ENCODE measurements at places on chromosomes 3 and 15.

- no peak for DNase-seq
These were observed at the start of gene ABCF3 for GRCh38 chr3:184186184-184186901. TSS of gene ABCF3 (plus strand) at chr3:184186199. CDS start at chr3:184186208, 9 bp downstream.

GRCh38 chr15:75227663-75228280 lies 26.1 kb downstream of the C15orf39 start:
- no peak for DNase-seq

DNA sequence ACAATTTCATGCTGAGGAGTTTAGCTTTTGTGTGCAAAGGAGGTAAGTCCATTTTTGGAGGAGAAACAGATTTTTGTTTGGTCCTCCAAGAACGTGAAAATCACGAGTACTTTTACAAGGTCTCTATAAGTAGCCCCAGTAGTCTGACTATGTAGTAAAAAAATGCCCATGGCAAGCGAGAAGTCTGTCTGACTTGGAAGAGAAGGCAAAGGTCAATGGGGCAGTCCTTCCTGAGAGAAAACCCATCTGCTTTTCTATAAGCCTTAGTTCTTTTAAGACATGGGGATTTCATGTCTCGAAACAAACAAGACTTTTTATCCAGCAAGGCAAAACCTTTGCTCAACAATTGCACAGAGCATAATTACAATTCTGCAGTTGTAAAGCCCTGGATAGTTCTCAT lies 183.2 kb downstream of the GAP43 start:
- DNase-seq = no peak

DNA sequence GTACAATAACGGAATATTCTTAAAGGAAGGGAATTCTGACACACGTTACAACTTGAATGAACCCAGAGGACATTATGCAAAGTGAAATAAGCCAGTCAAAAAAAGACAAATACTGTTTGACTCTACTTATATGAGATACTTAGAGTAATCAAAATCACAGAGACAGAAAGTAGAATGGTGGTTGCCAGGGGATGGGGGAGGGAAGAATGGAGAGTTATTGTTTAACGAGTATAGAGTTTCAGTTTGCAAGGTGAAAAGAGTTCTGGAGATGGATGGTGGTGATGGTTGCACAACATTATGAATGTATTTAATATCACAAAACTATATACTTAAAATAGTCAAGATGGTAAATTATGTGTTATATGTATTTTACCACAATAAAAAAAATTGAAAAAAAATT lies 112.9 kb upstream of the ARHGEF3 start:
- no peak for DNase-seq

DNA sequence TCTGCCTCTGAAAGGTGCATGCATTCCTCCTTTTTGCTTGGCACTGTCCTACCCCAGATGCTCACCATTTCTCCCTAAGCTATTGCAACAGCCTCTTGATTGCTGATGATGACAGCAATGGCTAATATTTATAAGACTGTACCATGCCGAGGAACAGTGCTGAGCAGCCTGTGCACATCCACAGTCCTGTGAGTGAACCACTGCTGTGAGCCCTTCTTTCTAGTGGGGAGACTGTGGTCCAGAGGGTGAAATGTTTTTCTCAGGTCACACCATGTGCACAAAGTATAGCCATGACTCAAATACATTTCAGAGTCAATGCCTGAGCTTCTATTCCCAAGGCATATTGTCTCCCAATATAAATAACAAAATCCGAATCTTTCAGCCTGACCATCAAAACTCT lies 231.2 kb upstream of the LRTM1 start:
- DNase-seq = no peak

DNA sequence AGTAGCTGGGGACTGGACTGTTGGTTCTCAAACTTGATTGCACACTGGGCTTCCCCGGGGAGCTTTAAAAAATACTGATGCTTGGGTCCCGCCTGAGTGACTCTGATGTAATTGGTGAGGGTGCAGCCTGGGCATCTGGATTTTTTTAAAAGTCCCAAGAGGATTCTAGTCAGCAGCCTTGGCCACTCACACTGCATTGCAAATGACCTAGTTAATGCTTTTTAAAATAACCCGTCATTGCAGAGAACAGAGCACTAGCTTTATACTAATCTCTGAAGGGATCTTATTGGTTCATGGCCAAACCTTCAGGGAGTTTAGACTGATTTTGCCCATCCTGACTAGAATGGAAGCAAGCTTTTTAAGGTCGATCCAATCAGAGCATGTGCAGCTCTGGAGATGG lies 310.6 kb upstream of the PROK2 start:
- DNase-seq = no peak

DNA sequence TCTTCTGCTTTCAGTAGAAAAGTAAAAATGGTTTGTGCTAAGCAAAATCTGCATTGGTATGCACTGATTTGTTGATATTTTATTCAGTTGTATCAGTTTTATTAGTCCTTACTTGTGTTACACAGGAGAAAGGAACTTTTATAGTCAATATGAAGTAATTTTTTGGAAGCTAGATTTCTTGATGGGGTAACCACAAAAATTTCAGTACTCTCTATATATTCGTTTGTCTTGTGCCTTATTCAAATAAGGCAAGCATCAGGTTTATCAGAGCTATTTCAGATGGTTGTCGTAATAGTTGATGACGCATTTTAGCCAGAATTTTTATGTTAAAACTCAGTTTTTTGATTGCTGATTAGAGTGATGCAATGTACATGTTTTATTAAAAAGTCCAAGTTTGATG lies 50.7 kb upstream of the NIPA1 start:
- DNase-seq = no peak

- no peak for DNase-seq
These were observed 29.4 kb upstream of the ARID3B start for GRCh38 chr15:74511583-74511982.

DNA sequence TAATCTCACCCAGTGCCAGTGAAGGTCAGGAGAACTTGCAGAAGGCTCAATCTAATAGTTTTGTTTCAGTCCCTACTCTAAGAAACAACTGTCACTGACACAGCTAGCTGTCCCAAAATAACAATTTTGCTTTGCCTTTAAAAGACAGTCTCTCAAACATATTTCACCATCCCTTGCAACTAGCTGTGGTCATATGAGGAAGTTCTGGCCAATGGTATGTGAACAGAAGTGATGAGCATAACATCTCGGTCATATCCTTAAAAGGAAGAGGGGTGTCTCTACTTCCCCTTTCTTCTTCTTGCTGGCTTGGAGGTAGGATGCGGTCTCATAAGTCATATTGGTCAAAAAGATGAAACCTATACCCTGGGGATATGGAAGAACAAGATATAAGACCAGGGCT lies 198.1 kb downstream of the NEK10 start:
- DNase-seq = no peak

GRCh38 chr3:193974191-193974652 lies 161.7 kb upstream of the HES1 start:
- no peak for DNase-seq

- no peak for DNase-seq
These were observed 86.6 kb downstream of the GPR156 start for GRCh38 chr3:120198305-120198878.

GRCh38 chr3:135655328-135655727 lies 310.2 kb upstream of the PPP2R3A start:
- no peak for DNase-seq

DNA sequence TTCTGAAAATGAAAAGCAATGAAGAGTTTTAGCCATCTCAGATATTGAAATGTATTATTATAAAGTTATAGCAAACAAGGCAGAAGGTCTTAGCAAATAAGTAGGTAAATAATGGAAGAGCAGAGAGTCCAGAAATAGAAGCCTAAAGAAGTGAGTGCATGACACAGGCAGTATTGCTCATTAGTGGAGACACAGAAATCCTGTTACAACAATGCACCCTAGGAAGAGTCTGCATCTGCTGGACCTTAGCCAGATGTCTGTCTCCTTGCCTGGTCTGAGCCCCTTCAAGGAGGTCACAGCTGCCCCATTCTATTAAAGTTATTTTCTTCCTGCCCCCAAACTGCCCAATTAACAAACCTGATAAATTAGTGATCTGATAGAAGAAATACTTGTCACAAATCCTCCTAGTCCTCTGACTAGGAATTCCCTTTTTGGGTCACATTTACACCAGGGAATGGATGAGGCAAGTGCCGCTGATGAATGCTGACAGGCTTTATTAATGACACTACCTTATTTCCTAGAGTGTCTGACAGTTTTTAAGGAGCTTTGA lies 51.9 kb downstream of the HOMER2 start:
- no peak for DNase-seq

- no peak for DNase-seq
These were observed 56.3 kb upstream of the PSMD6 start for GRCh38 chr3:64079369-64080150.

DNA sequence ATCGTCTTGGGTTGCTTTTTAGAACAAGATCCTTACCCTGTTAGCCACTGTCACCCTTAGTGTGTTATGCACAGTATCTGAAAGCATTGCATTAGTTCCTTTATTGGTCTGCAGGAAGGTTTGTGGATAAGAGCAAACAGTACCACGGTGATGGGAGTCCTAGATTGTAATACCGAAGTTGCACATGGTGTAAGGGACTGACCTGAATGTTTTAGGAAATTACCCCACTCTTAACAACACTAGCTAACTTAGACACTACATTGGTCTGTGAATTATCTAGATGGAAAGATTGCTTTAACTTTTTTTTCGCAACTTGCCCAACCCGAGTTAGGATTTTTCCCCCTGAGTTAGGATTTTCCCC lies 1.3 kb downstream of the STT3B start:
- DNase-seq = no peak

DNA sequence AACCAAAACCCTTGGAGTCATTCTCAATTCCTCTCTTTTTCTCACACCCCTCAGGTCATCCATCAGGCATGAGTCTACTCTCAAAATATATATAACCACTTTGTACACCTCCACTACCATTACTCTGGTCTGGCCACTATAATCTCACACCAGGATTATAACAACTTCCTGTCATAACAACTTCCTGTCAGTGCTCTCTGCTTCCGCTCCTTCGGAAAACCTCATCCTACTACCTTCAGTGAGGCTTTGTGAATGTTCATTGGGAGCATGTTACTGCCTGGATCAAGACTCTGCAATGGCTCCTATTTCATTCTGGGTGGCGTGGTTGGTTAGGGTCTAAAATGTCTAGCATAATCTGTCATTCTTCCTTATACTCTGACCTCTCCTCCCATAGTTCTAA lies 447.4 kb downstream of the MAGI1 start:
- no peak for DNase-seq

GRCh38 chr3:119034256-119035013 lies at the start of gene IGSF11:
TSS of gene IGSF11 (minus strand) at chr3:119034846. CDS start at chr3:119034582, 264 bp downstream.
- peak; percentile 37 for DNase-seq

GRCh38 chr3:127671523-127672428 lies 976 bp upstream of the ABTB1 start:
- no peak for DNase-seq

GRCh38 chr3:150439657-150440056 lies 31.6 kb downstream of the TSC22D2 start:
- no peak for DNase-seq

- DNase-seq = no peak
These were observed 7.1 kb upstream of the FBN1 start for GRCh38 chr15:48652510-48653076.

- no peak for DNase-seq
These were observed 1.9 kb downstream of the SPTBN5 start for GRCh38 chr15:41891946-41892345.

GRCh38 chr15:77418966-77419835 lies 703 bp downstream of the PEAK1 start:
- DNase-seq = no peak

GRCh38 chr15:57290187-57290586 lies 86.1 kb upstream of the CGNL1 start:
- no peak for DNase-seq

GRCh38 chr3:159782724-159783421 lies 205.8 kb upstream of the IL12A start:
- no peak for DNase-seq

- no peak for DNase-seq
These were observed 101.1 kb downstream of the RYR3 start for GRCh38 chr15:33411596-33412540.

- no peak for DNase-seq
These were observed 3.0 kb upstream of the MRPS22 start for GRCh38 chr3:139340784-139341183.

- DNase-seq = peak; percentile 62
These were observed 54.8 kb upstream of the SPESP1 start for GRCh38 chr15:68875377-68876116.

DNA sequence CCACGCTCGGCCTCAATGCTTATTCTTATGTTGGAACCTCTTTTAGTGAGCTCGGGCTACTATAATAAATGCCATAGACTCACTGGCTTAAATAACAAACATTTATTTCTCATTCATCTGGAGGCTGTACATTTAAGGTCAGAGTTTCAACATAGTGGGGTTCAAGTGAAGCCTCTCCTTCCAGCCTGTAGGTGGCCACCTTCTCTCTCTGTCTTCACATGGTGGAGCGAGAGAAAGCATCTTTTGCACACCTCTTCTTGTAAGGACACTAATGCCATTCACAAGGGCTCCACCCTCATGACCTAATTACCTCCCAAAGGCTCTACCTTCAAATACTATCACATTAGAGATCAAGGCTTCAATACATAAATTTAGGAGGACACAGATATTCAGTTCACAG lies 520.3 kb upstream of the EPHA6 start:
- DNase-seq = no peak

GRCh38 chr3:112304611-112305010 lies 10.6 kb upstream of the SLC9C1 start:
- DNase-seq = no peak

GRCh38 chr3:108471426-108471825 lies 39.0 kb downstream of the MYH15 start:
- DNase-seq = no peak

DNA sequence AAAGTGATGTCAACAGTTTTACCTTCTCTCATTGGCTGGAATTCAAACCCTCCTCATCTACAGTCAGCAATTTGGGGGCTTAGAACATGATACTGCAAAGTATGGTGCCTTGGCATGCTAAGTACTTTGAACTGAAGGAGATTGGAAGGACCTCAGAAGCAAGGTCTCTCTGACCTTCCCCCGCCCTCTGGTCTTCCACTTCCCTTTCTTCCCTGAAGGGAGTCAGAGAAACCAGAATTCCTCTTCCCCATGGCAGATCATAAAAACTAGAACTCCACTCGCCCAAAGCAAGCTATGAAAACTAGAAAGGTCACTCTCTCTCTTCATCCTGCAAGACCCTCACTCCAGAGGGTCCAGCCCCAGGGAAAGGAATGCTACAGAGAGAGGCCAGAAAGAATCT lies 64.2 kb downstream of the CD200R1L start:
- no peak for DNase-seq

GRCh38 chr3:127792541-127793292 lies 29.6 kb downstream of the MGLL start:
- no peak for DNase-seq

DNA sequence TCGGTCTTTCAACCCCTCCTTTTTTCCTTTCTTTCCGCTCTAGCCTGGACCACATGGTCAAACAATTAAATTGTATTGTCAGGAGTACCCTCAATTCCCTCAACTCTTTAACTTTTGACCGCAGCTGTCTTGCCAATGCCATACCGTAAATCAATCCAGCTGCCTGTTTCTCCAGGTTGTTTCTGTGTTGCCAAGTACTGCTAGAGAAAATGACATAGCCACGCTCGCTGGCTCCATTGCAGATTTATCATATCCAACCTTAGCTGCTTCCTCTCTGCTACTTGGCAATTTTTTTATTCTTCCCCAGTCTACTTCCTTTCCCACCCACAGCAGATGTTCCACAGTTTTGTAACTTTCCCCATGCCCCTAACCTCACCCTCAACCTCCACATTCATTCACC lies 60.0 kb downstream of the ZNF385D start:
- DNase-seq = no peak
